NCI-H1436 treated with DMSO at 0.1 percent for 48 hours (cell line): ENCODE measurements at places on chromosomes 12 and 14.

GRCh38 chr14:23365732-23366425 lies 907 bp upstream of the EFS start:
- DNase-seq: no peak

GRCh38 chr12:53053218-53054111 lies 3.6 kb downstream of the TNS2 start:
- no peak for DNase-seq

- no peak for DNase-seq
Measured at GRCh38 chr14:70514168-70515069, 20.4 kb downstream of the ADAM20 start.

DNA sequence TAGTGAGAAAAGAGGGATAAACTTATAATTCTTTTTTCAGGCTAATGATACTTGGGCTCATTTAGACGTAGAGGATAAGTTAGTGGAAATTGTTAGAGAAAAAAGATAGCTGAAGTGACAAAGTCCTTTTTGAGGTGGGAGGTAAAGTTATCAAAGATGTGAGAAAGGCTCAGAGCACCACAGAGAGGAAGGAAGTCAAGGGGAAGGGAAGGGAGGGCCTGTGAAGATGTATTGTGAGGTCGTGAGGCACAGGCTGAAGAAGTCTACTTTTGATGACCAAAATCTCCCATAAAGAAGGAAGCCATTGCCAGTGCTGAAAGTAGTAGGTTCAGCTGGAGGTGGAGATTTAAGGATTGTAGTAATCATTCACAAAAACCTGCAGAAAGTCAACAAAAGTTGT lies 19.4 kb upstream of the PTGDR start:
- no peak for DNase-seq

GRCh38 chr12:14357486-14357885 lies 8.0 kb upstream of the ATF7IP start:
- no peak for DNase-seq

GRCh38 chr14:98187281-98187680 lies 1084.7 kb downstream of the BCL11B start:
- no peak for DNase-seq

GRCh38 chr12:14853961-14854360 lies 10.6 kb upstream of the ART4 start:
- DNase-seq: no peak

GRCh38 chr14:103095210-103095778 lies 769 bp downstream of the EXOC3L4 start:
- no peak for DNase-seq

GRCh38 chr14:75833326-75834020 lies 148.3 kb downstream of the TGFB3 start:
- no peak for DNase-seq

GRCh38 chr12:115945491-115945885 lies 332.0 kb downstream of the MED13L start:
- DNase-seq: no peak

GRCh38 chr14:98694541-98694940 lies 577.5 kb downstream of the BCL11B start:
- DNase-seq: no peak

GRCh38 chr12:3168223-3169221 lies 91.3 kb downstream of the TSPAN9 start:
- no peak for DNase-seq

GRCh38 chr14:62144863-62145262 lies 382.6 kb downstream of the SNAPC1 start:
- DNase-seq: no peak

- DNase-seq: no peak
Measured at GRCh38 chr14:22849212-22849819, 12.9 kb downstream of the MMP14 start.

DNA sequence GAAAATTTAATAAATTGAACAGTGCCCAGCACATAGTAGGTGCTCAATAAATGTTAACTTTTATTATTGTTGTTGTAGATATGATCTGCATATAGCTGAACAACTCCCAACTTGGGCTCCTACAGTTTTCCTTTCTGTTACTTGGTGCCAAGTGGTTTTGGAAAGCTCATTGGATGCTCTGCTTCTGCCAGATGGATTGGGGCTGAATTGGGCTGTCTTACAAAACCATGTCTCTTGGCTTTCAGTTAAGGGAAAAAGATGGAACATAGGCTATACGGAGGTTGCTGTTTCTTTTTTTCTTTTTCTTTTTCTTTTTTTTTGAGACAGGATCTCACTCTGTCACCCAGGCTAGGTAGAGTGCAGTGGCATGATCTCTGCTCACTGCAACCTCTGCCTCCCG lies 140.7 kb upstream of the PWP1 start:
- no peak for DNase-seq

DNA sequence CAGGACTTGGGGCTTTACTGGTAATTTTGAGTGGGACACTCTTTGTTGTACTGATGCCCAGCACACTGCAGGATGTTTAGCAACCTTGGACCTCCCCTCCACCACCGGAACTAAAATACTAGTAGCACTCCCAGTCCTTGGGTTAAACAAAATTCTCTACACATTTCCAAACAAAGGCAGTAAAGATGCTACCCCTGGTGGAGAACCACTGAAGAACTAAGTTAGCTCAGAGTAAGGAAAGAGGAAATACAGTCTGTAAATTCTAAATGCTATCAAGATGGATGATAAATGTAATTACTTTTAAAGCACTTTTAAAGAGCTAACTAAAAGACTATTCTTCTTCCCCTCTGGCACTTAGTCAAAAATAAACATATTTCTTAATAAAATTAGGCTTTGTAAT lies 64.1 kb downstream of the LRP6 start:
- DNase-seq: no peak

- no peak for DNase-seq
Measured at GRCh38 chr12:106585521-106586277, 2.9 kb downstream of the RFX4 start.
